ENCODE measurements at places on chromosomes 5 and 9. TPM values are rescaled to one million over a fixed set of nuclear protein-coding genes. Genes with fewer than 3 reads are reported as not detected.

The KIAA0825 gene
- 0.37 TPM for polyA plus RNA-seq

The WNT8A gene
- polyA plus RNA-seq, result not detected

The IRX1 gene
- polyA plus RNA-seq, result 0.44 TPM

The PTGR1 gene
- polyA plus RNA-seq, result 22.0 TPM

The SEC16A gene
- polyA plus RNA-seq, result 24.4 TPM

The IRX2 gene
- polyA plus RNA-seq, result 1.4 TPM

Data from heart right ventricle (tissue), 16 donors.